ENCODE measurements at places on chromosomes 13 and 19. TPM values are rescaled to one million over a fixed set of nuclear protein-coding genes. Genes with fewer than 3 reads are reported as not detected.

Gene CCDC70
- polyA plus RNA-seq: 0.15 TPM

Gene TNFSF9
- 0.19 TPM for polyA plus RNA-seq

Gene MAG
- polyA plus RNA-seq: 0.37 TPM

GRCh38 chr19:17402982-17403855, 2.2 kb downstream of the BST2 start:
- DNase-seq: no peak

GRCh38 chr13:66840621-66841020, 389.5 kb downstream of the PCDH9 start:
- DNase-seq: no peak

Gene FBXL12
- 39.2 TPM for polyA plus RNA-seq

- no peak for DNase-seq
Observed at GRCh38 chr13:31670831-31671617, 68.3 kb upstream of the RXFP2 start.

DNA sequence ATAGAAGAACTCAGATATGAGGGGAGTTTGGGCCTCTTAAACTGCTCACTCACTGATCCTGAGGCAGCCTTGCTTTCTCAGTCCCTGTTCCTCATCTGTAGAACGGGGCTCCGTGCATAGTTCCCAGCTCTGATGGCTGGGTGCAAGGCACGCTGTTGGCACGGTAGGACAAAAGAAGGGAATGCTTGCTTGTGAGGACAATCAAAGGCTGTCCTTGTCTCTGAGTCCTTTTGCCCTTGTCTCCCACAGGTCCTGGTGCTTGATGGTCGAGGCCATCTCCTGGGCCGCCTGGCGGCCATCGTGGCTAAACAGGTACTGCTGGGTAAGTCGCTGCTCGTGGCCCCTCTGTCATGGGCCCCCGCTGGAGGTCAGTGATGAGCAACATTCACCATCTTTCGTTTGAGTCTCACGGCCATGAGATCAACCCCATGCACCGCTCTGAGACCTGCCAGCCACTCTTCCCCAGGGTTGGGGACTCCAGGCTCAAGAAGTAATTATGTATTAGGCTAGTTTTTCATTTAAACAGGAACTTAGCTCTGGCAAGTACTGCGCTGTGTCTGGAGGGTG, 2.3 kb downstream of the RPL13A start:
- DNase-seq: no peak

GRCh38 chr19:53961523-53962356, 997 bp upstream of the CACNG8 start:
- no peak for DNase-seq

DNA sequence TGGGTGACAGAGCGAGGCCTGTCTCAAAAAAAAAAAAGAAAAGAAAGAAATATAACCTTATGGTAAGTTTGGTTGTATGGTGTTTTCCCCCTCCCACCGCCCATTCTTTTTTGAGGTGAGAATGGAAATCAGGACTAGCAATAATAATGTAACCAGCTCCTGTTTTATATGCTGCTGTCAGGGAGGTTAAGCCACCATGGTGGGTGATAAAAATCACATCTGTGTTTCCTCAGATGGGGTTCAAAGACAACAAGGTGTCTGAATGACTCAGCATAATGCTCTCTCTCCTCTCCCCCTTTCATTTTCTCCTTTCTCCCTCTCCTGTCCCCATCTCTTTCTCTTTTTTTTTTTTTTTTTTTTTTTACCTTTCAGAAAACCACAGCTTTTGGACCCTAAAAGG, 28.3 kb upstream of the GARRE1 start:
- DNase-seq: no peak

DNA sequence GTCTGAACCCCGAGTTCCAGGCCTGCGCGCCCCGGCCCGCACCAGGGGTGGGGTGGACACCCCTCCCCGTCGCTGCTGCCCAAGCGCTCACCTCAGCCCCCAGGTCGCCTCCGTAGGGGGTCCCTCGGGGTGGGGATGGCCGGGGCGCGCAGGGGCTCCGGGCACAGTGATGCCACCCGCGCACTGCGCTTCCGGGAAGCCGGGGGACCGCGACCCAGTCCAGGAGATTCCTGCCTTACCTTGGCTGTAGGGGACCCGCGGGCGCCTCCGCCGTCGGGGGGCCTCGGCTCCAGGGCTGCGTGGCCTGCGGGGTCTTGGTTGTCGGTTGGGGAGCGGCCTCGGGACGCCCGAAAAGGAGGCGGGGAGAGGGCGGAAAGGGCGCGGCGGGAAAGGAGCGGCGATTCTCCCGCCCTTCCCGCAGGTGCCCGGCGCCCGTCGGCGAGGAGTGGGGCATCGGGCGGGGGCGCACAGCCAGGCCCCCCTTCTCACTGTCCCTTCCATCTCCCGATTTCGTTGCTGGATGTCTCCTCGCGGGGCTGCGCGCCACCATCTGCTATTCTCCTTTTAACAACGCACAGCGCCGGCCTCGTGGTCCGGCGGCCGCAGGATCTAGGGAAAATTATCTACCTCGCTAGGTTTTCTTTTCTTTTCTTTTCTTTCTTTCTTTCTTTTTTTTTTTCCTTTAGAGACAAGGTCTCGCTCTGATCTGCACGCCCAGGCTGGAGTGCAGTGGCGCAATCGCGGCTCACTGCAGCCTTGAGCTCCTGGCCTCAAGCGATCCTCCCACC, at the start of gene KEAP1:
TSS of gene KEAP1 (minus strand) at position 355 of the 788 bp plus-strand sequence. CDS start 3,323 bp downstream, outside the sequence.
- no peak for DNase-seq

DNA sequence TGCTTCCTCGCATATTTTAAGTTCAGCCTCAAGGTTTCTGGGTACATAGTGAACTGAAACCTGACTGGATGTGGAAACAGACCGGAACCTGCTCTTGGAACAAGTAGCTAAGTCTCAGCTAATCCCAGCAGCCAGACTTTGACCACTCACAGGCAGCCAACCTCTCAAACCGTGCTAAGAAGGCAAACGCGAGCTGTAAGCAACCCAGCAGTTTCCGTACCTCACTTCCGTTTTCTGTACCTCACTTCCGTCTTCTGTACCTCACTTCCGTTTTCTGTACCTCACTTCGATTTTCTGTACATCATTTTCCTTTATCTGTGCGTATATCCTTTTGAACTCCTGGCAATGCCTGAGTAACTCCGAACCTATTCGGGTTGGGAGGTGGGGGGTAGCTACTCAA, 96.8 kb downstream of the SUCLA2 start:
- DNase-seq: no peak

DNA sequence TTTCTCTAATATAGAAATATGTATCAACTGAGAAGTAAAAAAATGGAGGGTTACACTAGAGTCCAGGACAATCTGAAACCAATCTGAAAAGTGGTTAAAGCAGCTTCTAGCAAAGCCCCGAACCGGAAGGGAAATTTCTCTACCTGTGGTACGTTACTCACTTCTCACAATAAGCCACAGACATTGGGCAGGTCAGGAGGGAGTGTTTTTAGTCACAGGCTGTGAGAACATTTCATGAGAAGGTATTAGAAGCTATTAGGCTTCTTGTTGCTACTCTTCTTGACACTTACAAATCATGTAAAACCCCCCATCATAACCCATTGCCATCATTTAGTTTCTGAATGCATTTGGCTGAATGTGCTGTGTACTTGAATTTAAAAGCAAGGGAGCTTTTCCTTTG, 120.9 kb downstream of the NUFIP1 start:
- no peak for DNase-seq

DNA sequence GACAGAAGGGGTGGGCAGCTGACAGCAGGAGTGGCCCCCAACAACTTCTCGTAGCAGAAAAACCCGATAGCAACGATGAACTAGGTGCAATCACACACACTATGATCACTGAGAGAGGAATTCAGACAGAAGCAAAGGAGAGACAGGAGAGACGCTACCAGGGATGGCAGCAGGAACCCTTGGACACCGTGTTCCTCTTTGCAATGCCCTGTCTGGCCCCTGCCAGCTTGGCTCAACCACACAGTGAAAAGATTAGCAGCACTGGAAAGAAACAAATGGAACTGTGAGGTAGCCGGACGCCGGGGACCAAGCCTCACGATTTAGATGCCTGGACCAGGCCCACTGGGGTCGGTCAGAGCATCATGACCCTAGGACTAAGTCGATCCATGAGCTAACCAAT, 23.6 kb downstream of the DCAF15 start:
- no peak for DNase-seq

DNA sequence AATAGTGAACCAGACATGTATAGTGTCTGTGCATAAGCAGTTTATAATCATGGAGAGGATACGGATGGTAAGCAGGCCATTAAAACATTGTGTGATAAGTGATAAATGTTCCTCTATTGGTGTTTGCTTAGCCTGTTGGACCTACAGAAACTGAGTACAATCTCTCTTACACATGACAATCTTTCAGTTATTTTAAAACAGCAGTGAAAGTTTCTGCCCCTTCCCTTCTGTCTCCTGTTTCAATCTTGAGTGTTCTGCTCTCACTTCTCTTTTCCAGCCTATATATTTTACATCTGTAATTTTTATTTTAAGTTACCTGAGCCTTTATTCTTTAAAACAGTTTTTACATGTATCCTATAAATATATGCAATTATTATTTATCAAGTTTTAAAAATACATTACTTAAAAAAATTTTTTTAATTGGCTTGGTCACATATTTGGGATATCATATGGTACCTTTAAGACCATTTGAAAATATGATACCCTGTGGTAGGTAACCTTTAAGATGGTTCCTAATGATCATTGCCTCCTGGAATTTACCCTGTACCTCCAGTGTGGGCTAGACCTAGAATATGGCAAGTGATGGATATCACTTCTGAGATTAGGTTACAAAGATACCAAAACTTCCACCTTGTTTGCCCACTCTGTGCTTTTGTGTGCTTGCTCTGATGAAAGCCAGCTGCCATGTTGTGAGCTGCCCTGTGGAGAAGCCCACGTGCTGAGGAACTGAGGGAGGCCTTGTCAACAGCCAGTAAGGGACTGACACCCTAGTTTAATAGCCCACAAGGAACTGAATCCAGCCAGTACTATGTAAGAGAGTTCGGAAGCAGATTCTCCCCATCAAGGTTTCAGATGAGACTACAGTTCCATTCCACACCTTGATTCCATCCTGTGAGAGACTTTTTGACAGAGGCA, 99.3 kb downstream of the DHRS12 start:
- no peak for DNase-seq

DNA sequence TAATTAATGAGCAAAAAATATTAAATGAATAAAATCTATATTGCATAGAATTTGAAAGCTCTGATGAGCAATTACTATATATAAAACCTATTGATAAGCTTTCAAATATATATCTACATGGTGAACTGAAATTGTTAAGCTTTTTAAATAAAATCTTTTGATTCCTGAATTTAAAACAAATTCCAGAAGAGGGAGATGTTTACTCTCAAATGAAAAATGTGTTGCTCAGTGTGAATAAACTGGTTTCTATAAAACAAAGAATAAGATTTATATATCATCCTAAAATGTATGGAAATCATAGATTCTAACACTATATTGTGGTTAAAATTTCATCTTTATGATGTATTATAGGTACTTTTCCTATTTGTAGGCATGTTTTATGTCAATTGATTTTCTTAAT, 171.5 kb upstream of the SLITRK6 start:
- DNase-seq: no peak

GRCh38 chr19:13091400-13092157, 11.1 kb downstream of the LYL1 start:
- peak; percentile 62 for DNase-seq

DNA sequence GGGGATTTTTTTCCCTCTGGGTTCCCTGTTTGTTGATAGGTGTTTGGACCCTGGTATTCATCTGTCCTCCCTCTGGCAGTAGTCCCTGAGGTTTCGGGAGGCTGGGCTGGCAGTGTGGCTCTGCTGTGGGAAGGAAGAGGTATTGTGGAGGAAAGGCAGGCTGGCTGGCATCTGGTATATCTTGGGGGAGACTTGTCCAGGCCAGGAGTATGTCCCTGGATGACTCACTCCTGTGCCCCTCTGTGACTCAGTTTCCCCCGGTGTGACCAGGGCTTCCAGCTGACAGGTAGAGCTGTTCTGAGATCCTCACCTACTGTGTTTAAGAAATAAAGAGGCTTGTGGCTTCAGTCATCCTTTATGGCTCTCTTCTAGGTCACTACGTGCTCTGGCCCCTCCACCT, 14.2 kb upstream of the ZNF492 start:
- no peak for DNase-seq

Data from large intestine (tissue), 12 donors.